Right lobe of liver (tissue), 6 donors: ENCODE measurements at places on chromosomes 7 and 10. TPM values are rescaled to one million over a fixed set of nuclear protein-coding genes. Genes with fewer than 3 reads are reported as not detected.

BZW2 gene
- 12.3 TPM for total RNA-seq

IFIT1 gene
- total RNA-seq: 12.9 TPM

AGBL3 gene
- total RNA-seq: 3.5 TPM

IFIT2 gene
- 12.4 TPM for total RNA-seq

PRDX3 gene
- total RNA-seq: 215 TPM
